Cardiac septum (tissue), 1 donor: ENCODE measurements at places on chromosomes 3 and 15. TPM values are rescaled to one million over a fixed set of nuclear protein-coding genes. Genes with fewer than 3 reads are reported as not detected.

The TF gene
- total RNA-seq, result 5.8 TPM

The XYLB gene
- total RNA-seq, result 0.46 TPM

The GRK7 gene
- total RNA-seq, result 0.08 TPM

The RETNLB gene
- not detected for total RNA-seq

The GPR176 gene
- 2.7 TPM for total RNA-seq

DNA sequence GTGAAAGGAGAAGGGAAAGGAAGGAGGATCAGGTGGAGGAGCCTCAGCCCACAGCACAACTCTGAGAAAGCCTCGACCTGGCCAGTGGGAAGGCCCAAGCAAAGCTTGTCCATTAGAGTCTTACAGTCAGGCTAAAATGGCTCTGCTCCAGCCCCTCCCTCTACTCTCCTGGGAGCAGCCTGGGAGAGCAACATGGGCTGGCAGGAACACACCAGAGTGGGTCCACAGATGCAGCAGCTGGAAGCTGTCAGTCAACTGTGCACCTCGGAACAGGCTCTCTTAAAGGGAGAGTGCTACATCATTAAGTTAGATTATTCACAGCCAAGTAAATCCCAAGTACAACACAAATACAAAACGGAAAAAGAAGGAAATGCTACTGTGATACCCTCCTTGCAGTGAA, 98.0 kb upstream of the LIMD1 start:
- no peak for DNase-seq

DNA sequence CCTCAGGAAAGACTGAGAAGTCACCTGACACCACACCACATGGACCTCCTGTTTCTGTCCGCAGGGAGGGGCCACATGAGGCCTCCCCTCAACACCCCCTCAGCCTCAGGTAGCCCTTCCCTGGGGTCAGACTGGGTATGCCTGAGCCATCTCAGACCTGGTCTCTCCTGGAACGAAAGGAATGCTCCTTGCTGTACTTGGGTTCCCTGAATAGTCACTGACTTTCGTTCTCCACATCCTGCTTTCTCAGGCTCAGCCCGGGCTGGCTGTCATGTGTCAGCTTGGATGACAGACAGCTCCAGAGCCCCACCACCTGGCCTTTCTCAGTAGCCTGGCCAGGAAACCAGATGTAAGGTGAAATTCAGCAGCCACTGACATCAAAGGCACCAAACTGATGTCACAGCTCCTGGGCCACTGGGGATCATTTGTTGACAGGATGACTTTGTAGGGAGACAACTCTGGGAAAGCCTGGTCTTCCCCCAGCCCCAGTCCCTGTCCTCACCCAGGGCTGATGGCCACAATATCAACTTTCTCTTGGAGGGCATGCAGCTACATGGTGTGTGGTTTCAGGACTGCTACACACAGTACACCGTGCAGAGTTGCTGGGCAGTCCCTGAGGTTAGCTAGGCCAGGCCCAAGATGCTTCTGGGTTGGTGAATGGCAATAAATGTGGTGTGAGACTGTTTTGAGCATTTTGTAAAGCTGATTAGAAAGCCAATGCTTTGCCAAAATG, 141.4 kb upstream of the MRPS22 start:
- DNase-seq, result no peak

DNA sequence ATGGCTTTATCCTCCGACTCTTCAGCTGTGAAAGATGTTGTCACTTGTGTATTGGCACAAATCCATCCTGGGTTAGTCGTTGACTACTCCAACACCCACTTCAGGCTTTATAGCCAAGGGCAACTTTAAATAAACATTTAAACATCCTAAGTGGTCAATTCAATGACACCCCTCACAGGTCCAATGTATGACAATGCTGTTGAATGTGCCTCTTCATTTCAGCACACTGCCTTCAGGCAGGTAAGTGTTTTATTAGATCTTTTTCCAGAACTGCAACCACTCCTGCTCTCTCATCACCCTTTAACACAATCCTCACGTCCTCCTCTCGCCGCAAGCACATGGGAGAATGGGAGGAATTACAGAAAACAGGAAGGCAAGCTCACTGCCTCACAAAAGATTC, 30.3 kb downstream of the IL12A start:
- no peak for DNase-seq

DNA sequence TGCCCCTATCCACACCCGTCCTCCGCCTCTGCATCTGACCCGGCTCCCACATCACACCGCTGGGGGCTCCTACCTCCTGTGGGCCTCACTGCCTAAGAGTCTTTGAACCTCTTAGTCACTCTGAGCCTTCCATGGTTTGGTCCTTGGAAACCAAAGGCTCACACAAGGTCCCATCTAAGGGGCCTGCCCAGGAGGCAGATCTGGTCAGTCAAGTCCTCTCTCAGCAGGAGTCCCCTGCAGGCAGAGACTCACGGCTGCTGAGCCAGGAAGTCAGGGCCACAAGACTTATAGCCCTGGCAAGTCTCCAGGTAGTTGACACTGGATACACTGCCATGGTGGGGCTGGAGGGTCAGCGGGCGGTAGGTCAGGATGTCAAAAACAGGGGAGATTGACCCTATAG, 31.2 kb upstream of the ALDH1L1 start:
- DNase-seq, result no peak

DNA sequence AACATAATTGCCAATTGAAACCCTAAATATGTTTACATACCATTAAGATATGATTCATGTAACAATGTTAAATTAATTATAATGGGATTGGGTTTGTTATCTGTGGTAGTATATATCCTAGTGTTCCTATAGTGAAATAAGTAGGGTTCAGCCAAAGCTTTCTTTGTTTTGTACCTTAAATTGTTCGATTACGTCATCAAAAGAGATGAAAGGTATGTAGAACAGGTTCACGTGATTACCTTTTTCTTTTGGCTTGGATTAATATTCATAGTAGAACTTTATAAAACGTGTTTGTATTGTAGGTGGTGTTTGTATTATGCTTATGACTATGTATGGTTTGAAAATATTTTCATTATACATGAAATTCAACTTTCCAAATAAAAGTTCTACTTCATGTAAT, 212.4 kb downstream of the CHL1 start:
- DNase-seq, result no peak

GRCh38 chr3:197001972-197002700, 27.5 kb downstream of the MELTF start:
- DNase-seq, result no peak
